ENCODE measurements at places on chromosomes 12 and 14.

GRCh38 chr14:92577321-92577742 lies 63.8 kb downstream of the RIN3 start:
- no peak for DNase-seq

- DNase-seq, result no peak
These were observed 1.3 kb downstream of the LRRK2 start for GRCh38 chr12:40225984-40226602.

GRCh38 chr14:72423957-72424356 lies 469.9 kb downstream of the DPF3 start:
- DNase-seq, result no peak

DNA sequence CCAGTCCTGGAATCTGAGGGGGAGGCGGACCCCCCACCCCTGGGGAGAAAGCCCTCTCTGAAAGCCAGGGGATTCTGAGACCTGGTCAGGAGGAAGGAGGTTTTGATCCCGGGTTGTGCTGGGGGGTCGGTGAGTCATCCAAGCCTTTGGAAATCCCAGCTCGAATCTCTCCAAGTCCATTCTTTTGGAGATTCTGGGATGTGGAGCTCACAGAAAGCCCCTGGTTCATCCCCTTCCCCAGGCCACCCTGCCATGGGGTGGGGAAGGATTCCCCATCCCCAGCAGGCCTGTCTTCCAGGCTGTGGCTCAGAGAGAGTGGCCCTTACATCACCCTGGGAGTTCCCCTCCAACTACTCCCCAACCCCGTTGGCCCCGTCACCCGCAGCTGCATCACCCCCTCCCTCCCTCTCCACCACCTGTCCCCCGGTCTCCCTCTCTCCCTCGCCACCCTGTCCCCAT lies 14.3 kb downstream of the EXOC3L4 start:
- DNase-seq, result no peak

DNA sequence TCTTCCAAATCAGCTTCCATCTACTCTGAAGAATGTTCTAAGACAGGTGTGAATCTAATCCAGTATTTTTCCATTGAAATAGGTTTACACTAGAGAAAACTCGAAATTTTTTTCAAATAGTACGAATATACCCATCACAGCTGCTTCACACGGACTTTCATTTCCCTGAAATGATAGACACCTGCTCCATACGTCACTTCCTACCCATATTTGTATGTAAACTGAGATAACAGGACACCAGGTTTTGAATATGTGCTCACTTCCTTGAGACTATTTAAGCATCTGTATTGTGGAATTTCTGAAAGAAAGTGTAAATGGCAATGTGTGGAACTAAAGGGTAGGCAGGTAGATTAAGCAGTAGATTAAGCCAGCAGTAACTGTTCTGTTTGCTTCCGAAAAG lies 13.4 kb upstream of the ITPR2 start:
- no peak for DNase-seq

DNA sequence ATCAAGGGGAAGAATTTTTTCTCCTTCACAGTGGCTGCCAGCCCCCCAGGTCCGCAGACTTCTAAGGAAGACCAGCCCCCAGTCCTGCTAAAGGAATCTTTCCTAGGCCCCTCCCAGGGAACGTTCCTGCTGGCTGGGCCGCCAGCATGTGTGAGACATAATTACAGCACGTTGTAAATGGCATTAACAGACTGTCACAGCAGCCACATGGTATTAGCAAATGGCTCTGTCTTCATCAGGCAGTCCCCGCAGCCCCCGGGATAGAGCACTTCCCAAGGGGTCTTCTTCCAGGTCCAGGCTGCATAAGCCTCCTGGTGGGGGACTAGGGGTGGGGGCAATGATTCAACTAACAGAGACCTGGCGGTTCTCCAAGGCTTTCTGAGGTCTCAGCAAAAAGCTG lies 34.9 kb upstream of the FAM222A start:
- no peak for DNase-seq

DNA sequence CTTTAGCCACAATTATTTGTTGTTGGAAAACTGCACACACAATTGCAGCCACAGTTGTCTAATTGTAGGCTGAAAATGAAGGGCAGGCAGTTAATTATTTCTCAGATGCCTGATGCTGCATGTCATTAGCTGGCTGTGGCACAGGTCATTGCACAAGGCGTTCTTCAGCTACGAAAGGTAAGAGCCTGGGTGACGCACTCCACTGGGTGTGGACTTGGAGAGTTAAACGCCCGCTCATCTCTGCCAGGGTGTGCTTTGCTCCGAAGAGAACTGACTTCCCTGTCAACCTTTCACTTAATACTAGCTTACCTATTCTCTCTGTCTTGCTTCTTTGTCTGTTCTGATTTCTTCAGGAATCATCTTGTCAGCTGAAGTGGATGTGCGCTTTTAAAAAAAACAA lies 91.4 kb upstream of the CPM start:
- DNase-seq, result no peak

- DNase-seq, result peak; percentile 32
These were observed 6.7 kb upstream of the TESC start for GRCh38 chr12:117105902-117106301.

DNA sequence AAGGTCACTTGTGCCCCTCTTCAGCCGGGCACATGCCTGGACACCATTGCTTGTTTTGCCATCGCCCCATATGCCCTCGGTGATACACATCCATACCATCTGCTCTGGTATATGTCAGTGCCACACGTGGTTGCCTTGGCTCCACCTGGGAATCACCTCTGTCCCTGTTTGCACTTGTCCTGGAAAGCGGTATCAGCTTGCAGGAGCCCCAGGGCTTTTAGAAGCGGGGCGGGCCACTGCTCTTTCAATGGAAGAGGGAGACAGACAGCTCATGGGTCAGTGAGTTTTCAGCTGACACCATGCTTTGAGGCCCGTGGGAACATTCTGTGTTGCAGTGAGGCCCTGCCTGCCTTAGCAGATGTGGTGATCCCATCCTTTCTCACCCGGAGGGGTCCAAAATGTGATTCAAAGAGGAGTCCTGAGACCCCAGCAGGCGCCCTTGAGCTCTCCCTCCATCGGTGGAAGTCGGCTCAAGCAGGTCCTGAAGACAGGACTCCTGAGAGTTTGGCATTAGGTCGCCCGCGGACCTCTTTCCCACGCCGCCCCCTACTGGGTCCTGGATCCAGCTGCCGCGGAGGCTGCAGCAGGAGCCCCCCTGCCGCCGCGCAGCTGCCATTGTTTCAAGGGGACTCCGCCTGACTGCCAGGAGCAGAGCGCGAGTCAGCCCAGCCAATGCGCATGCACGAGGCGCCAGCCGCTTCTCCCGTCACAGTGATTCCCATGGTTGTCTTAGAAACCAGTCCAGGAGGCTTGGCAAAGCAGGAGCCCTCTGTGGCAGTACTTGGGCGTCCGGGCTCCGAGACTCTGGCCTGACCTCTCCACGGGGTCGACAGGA lies 773.2 kb upstream of the ALG10B start:
- DNase-seq, result no peak

DNA sequence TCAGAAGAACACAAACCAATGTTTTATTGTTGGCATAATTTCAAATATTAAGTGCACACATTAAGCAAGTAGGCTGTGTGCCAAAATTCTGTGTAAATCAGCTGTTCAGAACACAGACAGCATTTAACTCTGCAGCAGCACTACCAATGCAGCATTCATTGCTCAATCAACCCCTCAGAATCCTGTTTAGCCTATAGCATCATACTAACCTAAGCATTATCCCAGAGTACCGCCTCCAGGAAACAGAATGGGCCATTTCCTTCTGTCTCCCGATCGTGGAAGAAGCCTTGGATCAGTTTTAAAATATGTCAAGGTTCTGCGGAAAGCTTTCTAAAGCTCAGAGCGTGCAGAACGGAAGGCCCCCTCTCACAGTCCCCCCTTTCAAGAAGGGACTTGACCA lies 3.3 kb downstream of the IL26 start:
- no peak for DNase-seq

DNA sequence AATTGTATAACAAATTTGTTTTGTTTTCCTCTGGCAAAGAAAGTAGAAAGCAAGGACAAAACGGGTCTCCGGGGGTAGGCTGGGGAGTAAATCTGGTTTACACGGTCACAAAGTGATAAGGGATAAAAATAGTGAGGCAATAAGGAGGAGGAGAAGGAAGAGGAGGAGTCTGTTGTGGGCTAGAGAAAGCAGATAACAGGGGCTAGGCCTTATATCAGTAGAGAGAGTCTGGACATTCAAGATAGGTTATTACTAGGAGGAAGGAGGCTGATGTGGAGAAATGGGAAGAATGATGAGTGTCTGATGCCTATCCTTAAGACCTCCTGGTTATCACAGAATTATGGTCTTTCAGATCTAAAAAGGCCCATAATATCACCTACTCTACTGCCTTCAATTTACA lies 83.2 kb upstream of the SSTR1 start:
- DNase-seq, result no peak
